Fibroblast of skin of left quadriceps (primary cell): ENCODE measurements at places on chromosomes 2 and 18.

- DNase-seq = peak; percentile 100
Observed at GRCh38 chr2:55051026-55051866, 995 bp upstream of the RTN4 start.

- peak; percentile 42 for DNase-seq
Observed at GRCh38 chr2:20188851-20189250, 36.1 kb downstream of the SDC1 start.

GRCh38 chr2:127479219-127479825 is 47.0 kb downstream of the IWS1 start:
- peak; percentile 42 for DNase-seq

DNA sequence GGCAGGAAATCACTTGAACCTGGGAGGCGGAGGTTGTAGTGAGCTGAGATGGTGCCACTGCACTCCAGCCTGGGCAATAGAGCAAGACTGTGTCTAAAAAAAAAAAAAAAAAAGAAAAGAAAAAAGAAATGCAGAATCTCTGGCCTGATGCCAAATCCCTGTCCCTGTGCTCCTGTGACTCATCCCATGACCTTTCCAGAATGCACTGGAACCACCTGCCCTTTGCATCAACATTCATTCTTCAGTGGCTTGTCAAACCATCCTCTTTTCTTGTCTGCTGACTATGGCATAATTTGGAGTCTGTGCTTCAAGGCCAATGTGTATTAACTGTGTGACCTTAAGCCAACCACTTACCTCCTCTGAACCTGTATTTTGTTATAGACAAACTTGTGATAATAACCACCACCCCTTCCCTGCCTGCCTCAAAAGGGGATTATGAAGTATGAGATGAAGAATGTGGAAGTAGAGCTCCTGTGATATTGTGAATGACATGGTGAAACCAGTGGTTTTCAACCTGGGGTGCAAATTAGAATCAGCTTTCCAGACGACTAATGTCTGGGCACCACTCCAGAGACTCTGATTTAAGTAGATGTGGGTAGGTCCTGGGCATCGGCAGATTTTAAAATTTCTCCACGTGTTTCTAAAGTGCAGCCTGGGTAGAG is 189.3 kb downstream of the CLIP4 start:
- no peak for DNase-seq

DNA sequence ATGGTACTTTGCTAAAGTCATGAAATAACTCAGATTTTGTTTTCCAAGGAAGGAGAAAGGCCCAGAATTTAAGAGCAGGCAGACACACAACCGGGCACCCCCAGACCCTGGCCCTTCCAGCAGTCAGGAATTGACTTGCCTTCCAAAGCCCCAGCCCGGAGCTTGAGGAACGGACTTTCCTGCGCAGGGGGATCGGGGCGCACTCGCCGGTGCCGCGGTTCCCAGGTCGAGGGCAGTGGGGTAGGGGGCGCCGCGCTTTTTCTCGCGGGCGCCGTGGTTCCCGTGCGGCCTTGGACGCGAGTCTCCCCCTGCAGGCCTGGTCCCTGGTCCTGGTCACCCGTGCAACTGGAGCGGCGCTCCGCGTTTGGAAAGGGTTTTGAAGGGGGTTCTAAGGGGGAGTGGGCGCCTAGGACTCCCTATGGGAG is 1.2 kb downstream of the ZNF236 start:
- DNase-seq = no peak

- DNase-seq = no peak
Observed at GRCh38 chr2:227706859-227707258, 11.0 kb downstream of the SLC19A3 start.

DNA sequence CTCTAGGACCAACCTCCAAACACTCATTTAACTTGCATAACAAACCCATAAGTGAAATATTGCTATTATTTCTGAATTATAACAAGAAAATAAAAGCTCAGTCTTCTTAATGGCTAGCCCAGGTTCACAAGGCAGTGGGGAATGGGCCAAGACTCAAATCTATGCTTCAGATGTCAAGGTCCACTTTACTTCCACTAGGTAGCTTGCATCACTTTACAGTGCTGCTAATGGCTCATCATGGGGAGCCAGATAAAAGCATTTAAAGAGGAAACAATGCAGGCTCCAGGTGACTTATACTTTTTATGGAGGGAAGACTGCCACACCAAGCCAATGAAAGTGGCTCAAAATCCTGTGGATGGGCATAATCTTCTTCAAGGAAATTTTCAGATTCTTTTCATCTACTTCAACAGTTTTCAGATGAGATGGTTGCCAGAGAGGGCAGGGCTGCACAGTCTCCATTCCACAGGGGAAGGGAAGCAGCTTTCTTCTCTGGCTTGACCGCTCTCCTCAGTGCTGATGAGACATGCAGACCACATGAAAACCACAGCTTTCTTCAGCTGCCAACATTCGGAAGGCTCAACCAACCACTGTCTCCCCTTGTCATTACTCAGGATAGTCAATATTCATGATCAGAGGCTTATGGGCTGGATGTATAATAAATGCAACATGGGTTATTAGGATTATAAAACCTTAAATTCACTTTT is 361.9 kb upstream of the MEX3C start:
- no peak for DNase-seq

DNA sequence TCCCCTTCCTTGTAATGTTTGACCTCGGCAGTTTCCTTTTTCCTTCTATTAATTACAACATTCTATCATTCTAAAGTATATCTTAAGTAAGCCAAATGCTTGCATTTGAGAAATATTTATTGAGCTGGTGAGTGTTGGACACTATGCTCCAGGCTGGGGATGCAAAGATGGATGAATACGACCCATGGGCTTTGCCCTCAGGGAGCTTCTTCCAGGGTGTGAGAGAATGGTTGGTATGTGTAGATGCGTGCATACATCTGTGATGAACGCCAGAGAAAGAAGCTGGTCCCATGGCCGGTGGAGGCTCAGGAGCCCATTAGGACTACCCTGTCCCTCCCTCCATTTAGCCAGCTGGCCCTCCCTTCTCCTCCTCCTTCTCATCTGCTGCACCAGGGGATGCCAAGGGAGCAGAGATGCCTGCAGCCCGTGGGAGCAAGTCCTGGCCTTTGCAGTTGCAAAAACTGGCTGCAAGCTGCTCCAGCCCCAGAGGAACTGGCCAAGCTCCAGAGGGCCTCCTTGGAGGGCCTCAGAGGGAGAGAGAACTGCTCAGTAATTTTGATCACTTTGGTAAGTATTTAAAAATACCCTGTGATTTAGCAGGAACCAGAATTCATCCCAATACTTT is 65.7 kb upstream of the FOSL2 start:
- DNase-seq = no peak

GRCh38 chr2:126774761-126775160 is 118.8 kb downstream of the GYPC start:
- DNase-seq = no peak

DNA sequence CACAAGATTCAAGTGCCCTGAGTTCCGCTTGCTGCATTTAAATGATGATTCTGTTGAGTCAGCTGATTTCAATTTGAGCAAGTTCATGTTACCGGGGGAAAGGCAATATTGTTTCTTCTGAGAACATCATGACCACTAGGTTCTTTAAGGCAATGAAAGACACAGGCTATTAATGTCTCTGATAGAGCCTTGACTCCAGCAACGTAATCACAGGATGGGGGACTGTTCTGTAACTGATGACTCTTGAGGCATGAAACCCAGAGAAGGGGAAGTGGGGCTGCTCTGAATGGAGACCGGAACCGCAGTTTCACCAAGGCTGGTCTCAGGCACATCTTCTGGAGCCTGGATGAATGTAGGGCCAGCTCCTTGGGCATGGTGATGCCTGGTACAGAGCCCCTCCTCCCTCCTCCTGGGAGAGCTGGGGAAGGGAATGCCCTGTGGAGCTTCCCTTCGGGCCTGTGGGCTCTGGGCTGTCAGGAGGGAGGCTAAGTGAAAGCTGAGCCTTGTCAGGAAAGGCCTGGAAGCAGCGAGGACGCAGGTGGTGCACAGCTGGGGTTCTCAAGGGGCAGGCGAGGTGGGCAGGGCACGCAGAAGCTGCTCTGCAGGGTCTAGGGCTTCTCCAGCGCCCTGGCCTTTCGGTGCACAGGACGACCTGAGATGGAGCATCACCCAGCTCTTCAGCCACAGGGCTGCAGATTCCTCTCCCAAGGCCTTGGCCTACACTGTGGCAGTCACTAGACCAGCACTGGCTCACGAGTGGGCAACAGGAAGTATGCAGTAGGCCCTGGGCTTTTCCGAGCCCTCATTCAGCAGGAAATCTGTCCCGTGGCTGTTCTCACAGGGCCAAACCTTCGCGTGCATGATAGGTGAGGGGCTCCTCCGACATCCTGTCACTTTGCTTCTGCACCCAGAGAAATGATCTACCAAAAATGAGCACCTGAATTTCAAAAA is 36.6 kb upstream of the PRLH start:
- no peak for DNase-seq

DNA sequence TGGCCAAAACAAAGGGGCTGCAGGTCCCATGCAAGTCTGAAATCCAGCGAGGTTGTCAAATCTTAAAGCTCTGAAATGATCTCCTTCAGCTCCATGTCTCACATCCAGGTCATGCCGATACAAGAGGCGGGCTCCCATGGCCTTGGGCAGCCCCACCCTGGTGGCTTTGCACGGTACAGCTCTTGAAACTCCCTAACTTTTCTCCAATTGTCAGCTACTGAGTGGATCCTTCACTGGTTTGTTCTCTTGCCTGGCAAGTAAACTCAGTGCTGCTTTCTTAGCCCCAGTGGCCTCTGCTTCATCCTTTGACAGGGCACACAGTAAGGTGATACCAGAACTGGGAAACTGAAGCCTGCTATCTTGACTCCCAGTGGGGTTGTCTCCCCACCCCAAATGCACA is 26.3 kb downstream of the SERPINB13 start:
- DNase-seq = no peak

DNA sequence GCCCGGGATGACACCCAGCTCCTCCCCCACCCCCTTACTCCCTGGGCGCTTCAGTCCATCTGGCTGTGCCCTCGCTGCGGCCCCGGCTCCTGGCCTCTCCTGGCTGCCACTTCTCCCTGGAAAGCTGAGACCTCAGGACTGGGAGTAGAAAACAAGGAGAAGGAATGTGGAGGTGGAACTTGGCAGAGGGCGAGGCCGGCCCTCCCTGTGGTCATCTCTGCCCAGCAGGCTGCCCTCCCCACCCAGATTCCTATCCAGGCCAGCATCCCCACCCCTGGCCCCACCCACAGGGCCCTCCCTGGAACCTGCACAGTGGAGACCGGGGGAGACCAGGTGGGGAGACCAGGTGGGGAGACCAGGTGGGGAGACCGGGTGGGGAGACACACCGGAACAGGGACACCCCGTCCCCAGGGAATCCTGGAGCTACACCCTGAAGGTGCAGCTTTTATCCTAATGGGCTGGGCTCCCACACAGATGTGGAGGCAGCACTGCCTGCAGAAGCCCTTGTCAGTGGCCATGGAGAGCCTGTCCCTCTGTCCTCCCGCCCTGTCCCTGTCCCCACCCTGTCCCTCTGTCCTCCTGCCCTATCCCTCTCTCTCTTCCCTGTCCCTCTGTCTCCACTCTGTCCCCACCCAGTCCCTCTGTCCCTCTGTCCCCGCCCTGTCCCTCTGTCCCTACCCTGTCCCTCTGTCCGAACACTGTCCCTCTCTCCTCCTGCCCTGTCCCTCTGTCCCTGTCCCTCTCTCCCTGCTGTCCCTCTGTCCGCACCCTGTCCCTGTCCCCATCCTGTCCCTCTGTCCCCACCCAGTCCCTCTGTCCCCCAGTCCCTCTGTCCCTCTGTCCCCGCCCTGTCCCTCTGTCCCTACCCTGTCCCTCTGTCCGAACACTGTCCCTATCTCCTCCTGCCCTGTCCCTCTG is 157.1 kb downstream of the PXDN start:
- no peak for DNase-seq

DNA sequence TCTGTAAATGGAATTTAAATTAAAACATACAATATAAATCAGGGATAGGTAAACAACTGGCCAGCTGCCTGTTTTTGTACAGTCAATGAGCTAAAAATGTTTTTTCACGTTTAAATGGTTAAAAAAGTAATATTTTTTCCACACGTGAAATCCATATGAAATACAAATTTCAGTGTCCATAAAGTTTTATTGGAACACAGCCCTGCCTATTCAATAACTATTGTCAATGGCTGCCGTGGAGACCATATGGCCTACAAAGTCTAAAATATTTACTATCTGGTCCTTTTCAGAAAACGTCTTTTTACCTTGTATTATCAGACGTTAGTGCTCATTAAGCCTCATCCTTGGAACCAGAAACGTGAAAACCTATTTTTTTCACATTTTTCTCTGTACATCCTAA is 1.3 kb downstream of the TMEM17 start:
- DNase-seq = no peak

DNA sequence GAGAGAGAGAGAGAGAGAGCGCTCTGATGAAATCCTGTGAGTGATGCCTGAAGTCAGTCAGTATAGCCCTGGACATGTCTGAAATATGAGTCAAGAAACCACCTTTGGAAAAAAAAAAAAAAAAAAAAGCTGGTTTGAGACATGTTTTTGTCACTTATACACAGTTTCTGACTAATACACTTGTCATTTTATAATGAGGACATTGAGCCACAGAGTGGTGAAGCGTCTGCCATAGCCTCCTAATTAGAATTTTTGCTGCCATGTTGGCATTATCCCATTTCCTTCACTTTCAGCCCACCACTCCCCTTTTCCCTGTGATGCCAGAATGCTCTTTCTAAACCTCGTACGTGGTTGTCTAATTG is 15.7 kb upstream of the MYO3B start:
- DNase-seq = no peak

- no peak for DNase-seq
Observed at GRCh38 chr2:101057051-101057933, 55.2 kb downstream of the RPL31 start.

DNA sequence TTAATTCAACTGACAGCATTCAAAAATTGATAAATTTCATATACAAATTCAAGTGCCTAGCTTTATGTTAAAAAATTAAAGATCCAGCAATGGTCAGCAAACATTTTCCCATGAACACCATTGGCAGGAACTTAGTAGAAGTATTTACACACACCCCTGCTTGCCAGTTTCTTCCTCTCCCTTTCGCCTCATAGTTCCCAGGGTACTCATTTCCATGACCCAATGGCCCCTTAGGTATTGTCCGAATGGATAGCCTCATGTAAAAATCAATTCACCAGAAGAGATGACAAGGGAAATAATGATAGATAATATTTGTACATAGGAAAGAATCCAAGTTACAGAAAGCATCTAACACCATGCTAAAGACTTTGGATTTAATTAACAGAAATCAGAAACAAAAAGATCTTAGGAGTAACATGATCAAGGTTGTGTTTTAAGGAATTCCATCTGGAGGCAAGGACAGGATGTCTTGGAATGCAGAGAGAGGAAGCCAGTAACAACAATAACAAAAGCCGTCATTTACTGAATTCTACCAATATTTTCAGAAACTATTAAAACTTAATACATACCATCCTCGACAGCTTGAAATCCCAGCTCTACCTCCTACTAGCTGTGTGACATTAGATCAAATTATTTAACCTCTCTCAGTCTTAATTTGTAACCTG is 423.0 kb downstream of the IRS1 start:
- no peak for DNase-seq

DNA sequence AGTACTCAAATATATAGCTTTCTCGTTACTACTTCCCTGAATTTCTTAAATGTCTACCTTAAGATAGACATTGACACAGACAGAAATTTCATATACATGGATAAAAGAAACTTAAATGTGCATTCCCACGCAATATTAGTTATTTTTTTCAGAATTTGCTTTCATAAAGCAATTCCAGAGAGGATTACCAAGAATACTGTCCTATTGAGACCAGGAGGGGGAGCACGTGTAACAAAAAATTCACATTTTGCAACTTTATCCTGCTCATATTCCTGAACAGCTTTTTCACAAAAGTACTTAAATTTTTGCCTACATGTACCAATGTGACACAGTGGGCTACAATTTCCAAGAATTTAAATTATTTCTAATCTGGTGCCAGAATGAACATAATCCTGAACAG is 30.7 kb upstream of the ERCC3 start:
- DNase-seq = peak; percentile 32
